ENCODE measurements at places on chromosomes 12 and 14. TPM values are rescaled to one million over a fixed set of nuclear protein-coding genes. Genes with fewer than 3 reads are reported as not detected.
A peak's percentile ranks its signal among the peaks of the same experiment; 100 is the strongest.

DNA sequence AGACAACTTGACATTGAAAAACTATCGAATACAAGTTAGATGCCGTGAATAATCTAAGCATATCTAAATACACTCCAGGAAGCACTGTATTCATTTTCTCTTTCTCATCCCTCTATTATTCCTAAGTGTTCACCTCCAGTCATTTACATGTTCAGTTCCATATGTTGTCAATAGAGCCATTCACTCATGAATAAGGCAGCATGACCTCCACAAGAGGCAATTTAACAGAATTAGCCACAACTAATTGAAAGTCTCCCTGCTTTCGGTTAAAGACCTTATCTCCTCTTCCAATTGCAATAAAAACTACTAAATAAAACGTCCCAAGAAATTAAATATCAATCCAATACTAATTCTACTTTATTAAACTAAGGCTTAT lies 1.8 kb downstream of the LRIG3 start:
- H3K4me3 ChIP-seq = no peak overlapping the region
- H3K27ac ChIP-seq = no peak overlapping the region
- peaks cover 3% of the 10 kb centered on the region for H3K4me1 ChIP-seq
- no peak for DNase-seq

DNA sequence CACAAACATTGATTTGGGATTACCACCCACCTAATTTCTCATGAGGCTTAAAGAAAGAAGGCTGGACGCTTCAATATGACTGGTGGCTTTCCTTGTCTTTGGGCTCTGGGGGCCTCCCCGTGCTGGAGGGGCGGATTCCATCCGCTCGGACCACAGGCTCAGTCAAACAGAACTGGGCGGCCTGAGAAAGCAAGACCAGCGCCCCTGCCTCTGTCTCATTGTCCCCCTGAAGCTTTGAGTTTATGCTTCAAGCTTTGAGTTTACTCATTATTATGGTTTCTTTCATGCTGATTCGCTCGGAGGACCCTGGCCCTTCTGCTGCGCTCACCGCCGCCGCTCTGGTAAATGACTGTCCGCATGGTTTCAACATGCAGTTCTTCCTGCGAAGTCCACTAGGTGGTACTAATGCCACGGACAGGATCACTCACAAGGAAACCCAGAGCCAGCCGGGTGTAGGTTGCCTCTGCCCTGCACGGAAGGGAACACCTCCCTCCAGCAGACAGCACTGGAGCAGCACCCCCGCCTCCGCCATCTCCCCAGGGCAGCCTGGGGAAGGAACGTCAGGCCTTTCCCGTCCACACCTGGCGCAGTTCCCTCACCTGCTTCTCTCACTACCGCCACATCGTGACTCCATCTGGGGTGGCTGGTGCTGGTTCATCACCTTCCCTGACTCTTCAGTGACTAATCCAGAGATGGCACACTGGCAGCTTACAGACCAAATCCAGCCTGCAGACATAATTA lies 13.2 kb upstream of the TIGAR start:
- DNase-seq = no peak
- H3K36me3 ChIP-seq = peaks cover 27% of the 10 kb centered on the region
- no peaks in the 10 kb centered on the region for H3K27me3 ChIP-seq
- peak overlapping the region; percentile 32 for H3K27ac ChIP-seq
- peaks cover 9% of the 10 kb centered on the region for H3K4me1 ChIP-seq

The LRRK2 gene
- 0.64 TPM for total RNA-seq

- no peak overlapping the region for H3K4me3 ChIP-seq
- peaks cover 10% of the 10 kb centered on the region for H3K27me3 ChIP-seq
- no peak overlapping the region for H3K27ac ChIP-seq
Measured at GRCh38 chr14:30770376-30770775, 104.0 kb upstream of the COCH start.

The PROX2 gene
- total RNA-seq = 0.69 TPM

GRCh38 chr12:129662234-129662633 lies 241.6 kb downstream of the TMEM132D start:
- H3K36me3 ChIP-seq = no peaks in the 10 kb centered on the region
- H3K27ac ChIP-seq = no peak overlapping the region
- no peaks in the 10 kb centered on the region for H3K27me3 ChIP-seq
- H3K4me1 ChIP-seq = no peaks in the 10 kb centered on the region

All from activated naive CD8-positive, alpha-beta T cell treated with anti-CD3 and anti-CD28 coated beads, Interleukin-2, amount 10 ng/mL, durations not matched to agents 7 days and 5 days (primary cell).